Upper lobe of right lung (tissue), 1 donor: ENCODE measurements at places on chromosomes 6 and 20. TPM values are rescaled to one million over a fixed set of nuclear protein-coding genes. Genes with fewer than 3 reads are reported as not detected.

Gene PBOV1
- not detected for total RNA-seq

DNA sequence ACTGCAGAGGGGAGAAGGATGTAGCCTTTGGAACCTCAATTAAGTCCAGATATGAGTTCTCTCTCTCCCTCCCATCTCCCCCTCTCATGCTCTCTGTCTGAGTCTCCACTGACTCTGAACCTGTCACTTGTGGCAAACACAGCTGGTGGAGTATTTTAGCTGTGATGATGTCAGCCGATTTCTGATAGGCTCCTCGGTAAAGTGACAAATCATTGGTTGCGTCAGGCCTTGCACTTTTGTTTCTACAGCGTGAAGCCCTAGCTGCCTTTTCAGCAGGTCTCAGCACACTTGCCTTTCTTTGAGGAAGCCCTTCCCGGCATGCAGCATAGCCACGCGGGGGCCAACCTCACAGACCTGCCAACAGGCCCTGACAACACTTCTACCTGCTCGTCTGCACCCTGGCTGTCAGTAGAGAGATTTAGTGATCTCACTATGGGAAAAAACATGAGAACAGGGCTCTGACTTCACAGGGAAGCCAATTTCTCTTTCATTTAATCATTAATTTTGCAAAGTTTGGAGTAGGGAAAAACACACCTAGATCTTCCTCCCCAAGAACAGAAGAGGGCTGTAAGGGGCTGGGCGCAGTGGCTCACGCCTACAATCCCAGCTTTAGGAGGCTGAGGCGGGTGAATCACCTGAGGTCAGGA, 84.4 kb downstream of the GMPR start:
- DNase-seq, result no peak
- no peak overlapping the region for H3K4me3 ChIP-seq
- H3K4me1 ChIP-seq, result peaks cover 40% of the 10 kb centered on the region
- peaks cover 21% of the 10 kb centered on the region for H3K36me3 ChIP-seq
- peak overlapping the region; percentile 48 for H3K27ac ChIP-seq

Gene TNFRSF6B
- 14.4 TPM for total RNA-seq

Gene NFS1
- total RNA-seq, result 19.5 TPM

DNA sequence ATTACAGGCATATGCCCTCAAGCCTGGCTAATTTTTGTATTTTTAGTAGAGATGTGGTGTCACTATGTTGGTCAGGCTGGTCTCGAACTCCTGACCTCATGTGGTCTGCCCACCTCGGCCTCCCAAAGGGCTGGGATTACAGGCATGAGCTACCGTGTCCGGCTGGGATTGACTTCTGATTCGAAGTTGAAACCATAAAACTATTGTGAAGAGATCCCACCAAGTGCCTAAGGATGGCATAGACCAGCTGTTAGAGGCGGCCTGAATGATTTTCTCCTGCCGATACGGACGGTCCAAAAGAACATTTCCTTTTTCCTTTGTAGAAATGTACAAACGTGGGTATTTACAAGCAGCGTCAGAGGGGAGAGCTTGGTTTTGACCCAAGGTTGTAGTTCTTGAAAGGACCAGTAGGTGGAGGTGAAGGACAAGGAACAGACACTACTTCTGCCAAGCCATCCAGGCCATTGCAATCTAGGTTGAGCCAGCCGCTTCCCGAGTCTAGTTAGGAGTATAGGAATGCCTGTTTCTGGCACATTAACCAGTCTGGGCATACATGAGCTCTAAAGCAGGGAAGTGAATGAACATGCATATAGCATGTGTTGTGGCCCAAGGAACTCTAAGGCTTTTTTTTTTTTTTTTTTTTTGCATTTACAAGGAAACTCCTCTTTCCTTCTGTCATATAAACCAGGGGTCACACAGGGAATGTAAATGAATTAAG, 29.0 kb downstream of the MOCS3 start:
- H3K36me3 ChIP-seq, result no peaks in the 10 kb centered on the region
- DNase-seq, result no peak
- H3K4me1 ChIP-seq, result no peaks in the 10 kb centered on the region
- H3K4me3 ChIP-seq, result no peak overlapping the region
- H3K27me3 ChIP-seq, result peaks cover 29% of the 10 kb centered on the region
